ENCODE measurements at places on chromosomes 4 and X.

GRCh38 chrX:136752796-136753195 lies 27.9 kb downstream of the ARHGEF6 start:
- DNase-seq, result no peak

GRCh38 chrX:31166416-31166815 lies 94.6 kb upstream of the FTHL17 start:
- DNase-seq, result no peak

GRCh38 chr4:143372093-143372915 lies 35.6 kb downstream of the GAB1 start:
- DNase-seq, result no peak

GRCh38 chr4:18529482-18529881 lies 507.9 kb upstream of the LCORL start:
- DNase-seq, result no peak

- no peak for DNase-seq
Observed at GRCh38 chrX:35507701-35508100, 290.4 kb upstream of the MAGEB16 start.

DNA sequence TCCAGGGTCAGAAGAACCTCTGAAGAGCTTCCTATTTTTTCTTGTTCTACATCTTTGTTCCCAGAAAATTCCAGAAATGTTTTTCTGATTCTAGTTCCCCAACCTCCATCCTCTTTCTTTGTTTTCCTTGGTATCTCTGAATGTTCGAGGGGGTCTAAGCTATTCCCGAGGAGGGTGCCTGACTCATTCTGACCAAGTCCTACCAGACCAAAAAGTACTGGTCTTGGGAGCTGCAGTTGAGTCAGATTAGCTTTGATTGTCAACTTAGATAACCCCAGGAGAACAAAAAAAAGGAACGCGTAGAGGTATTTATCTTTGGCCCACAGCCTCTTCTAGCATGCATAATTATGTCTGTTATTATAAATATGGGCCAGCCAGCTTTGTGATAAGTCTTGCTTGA lies 12.1 kb upstream of the TENM3 start:
- DNase-seq, result no peak

DNA sequence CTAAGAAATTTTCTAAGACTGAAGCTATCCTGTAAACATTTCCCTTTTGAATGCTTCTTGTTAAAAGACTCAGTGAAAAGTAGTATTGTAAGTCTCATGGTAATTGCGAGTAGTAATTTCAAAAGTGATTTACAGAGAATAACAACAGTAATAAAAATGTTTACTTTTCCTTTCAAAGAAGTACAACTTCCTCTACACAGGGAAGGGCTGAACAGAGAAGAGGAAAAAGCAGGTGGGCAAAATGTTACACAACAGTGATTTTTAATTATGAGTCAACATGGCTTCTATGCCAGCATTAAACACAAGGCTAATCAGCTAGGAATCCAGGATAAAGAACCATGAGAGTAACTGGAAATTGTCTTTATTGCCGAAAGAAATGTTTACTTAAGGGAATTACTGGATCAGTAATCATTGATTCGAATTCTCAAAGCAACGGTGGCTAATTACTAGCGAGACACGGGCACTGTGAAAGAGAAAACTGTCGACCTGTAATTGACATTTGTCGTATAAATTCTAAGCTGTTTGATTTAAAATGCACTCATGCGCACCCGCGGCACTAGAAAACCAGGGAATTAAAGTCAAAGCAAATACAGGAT lies 15.4 kb downstream of the UTP3 start:
- no peak for DNase-seq

GRCh38 chr4:108838451-108838850 lies 75.6 kb upstream of the ETNPPL start:
- DNase-seq, result no peak
